ENCODE measurements at places on chromosomes 1 and 21.

DNA sequence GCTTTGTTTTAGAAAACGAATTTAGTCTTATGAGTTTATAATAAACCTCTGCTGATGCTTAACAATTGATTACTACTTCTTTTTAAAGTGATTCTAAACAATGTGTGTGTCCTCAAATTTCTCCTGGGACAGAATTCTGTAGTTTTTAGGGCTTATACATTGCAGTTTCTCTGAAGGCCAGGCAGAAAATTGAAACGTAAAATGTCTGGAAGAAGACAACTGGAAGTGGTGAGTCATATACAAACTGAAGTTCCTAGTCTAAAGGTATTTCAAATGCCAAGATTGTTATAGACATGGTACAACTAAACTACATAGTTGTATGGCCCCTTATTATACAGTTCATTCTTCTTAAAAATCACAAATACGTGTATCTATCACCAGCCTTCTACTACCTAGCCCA is 30.5 kb upstream of the RC3H1 start:
- H3K4me1 ChIP-seq: no peaks in the 10 kb centered on the region
- no peak overlapping the region for H3K4me3 ChIP-seq
- DNase-seq: no peak
- H3K27ac ChIP-seq: no peak overlapping the region
- no peaks in the 10 kb centered on the region for H3K27me3 ChIP-seq

DNA sequence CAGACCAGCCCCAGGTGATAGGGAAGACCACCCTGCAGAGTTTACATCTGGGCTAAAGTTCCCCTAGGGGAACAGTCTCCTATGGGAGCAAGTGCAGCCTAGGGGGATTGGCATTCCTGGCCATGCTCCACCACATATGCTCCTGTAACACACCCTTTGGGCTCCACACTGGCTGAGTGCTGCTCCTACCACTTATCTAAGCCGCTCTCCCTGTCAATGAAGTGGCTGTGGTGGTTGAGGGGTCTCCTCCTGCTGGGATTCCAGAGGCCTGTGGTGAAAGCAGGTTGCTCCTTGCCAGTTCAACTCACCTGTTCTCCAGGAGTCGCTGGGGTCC is 51.1 kb downstream of the COL24A1 start:
- no peak for DNase-seq
- no peaks in the 10 kb centered on the region for H3K4me1 ChIP-seq
- H3K4me3 ChIP-seq: no peak overlapping the region

DNA sequence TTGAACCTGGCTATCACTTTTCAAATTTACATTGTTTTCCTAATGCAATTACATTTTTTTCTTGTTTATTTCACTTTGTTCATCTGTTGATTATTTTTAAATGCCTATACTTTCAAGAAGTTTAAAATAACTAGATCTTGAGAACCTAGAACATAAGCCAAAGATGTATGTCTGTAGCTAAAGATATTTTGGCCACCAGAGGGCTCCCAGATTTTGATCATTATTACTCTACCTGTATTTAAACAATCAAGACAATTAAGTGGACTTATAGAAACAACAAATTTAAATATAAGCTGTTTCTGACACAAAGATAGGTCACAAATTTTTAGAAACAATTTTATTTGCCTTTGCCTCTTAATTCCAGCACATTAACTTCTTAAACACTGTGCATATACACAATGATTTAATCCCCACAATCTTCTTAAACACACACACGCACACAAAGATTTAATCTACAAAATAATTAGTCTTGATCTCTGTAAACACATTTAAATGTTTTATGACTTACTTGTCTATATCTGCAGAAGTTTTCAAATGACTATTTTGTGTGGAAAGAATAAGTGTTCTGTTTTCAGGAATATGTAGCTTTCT is 380.0 kb downstream of the DSCAM start:
- peak; percentile 74 for DNase-seq
- no peaks in the 10 kb centered on the region for H3K36me3 ChIP-seq
- H3K27me3 ChIP-seq: no peaks in the 10 kb centered on the region
- no peak overlapping the region for H3K27ac ChIP-seq

- H3K36me3 ChIP-seq: no peaks in the 10 kb centered on the region
- DNase-seq: no peak
- H3K4me1 ChIP-seq: peaks cover 10% of the 10 kb centered on the region
- H3K27ac ChIP-seq: no peak overlapping the region
Observed at GRCh38 chr1:12640237-12640957, 3.5 kb upstream of the AADACL4 start.

GRCh38 chr1:192151176-192151575 is 7.1 kb upstream of the RGS18 start:
- no peak overlapping the region for H3K27ac ChIP-seq
- no peaks in the 10 kb centered on the region for H3K36me3 ChIP-seq
- H3K4me3 ChIP-seq: no peak overlapping the region
- peak; percentile 23 for DNase-seq
- no peaks in the 10 kb centered on the region for H3K27me3 ChIP-seq

GRCh38 chr1:25564777-25565574 is 21.6 kb downstream of the LDLRAP1 start:
- H3K36me3 ChIP-seq: no peaks in the 10 kb centered on the region
- H3K27ac ChIP-seq: no peak overlapping the region
- H3K4me1 ChIP-seq: peaks cover 26% of the 10 kb centered on the region
- no peak for DNase-seq
- no peak overlapping the region for H3K4me3 ChIP-seq

GRCh38 chr1:151981178-151981525 is 12.5 kb downstream of the S100A10 start:
- H3K4me1 ChIP-seq: peaks cover 5% of the 10 kb centered on the region
- H3K36me3 ChIP-seq: peaks cover 6% of the 10 kb centered on the region
- H3K27me3 ChIP-seq: no peaks in the 10 kb centered on the region
- no peak overlapping the region for H3K4me3 ChIP-seq

- no peaks in the 10 kb centered on the region for H3K36me3 ChIP-seq
- no peak overlapping the region for H3K27ac ChIP-seq
Observed at GRCh38 chr1:244076740-244077139, 25.7 kb downstream of the ZBTB18 start.

- H3K4me1 ChIP-seq: no peaks in the 10 kb centered on the region
- H3K4me3 ChIP-seq: no peak overlapping the region
- no peak for DNase-seq
- no peaks in the 10 kb centered on the region for H3K27me3 ChIP-seq
- no peaks in the 10 kb centered on the region for H3K36me3 ChIP-seq
Observed at GRCh38 chr21:45857761-45858160, 123.8 kb upstream of the COL6A1 start.

DNA sequence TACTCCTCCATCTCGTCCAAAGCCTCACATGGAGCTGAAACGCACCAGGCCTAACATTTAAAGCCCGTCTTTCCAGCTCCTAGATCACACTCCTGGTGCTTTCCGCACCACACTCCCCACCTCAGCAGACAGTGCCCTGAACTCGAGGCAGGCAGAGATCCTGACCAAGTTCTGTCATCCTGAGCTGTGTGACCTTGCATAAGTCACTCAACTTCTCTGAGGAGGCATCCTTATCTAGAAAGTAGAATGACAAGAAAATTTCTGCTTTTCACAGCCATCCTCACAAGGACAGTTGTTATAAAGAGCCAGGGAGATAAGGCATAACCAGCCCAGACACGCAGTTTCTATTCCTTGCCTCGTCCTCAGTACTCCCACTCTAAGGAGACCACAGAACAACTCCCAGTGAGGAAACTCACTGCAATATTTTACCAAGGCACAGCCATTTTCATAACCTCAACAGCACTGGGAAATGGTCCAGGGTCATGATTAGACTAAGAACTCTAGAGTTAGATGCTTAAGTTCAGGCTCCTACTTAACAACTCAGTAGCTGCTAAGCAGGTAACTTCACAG is 3.1 kb downstream of the LRP8 start:
- H3K27ac ChIP-seq: no peak overlapping the region
- H3K4me3 ChIP-seq: no peak overlapping the region
- no peaks in the 10 kb centered on the region for H3K36me3 ChIP-seq
- H3K27me3 ChIP-seq: peaks cover 4% of the 10 kb centered on the region
- no peak for DNase-seq

GRCh38 chr1:54239035-54239383 is 39.0 kb downstream of the MRPL37 start:
- no peaks in the 10 kb centered on the region for H3K4me1 ChIP-seq
- no peak overlapping the region for H3K4me3 ChIP-seq
- H3K27ac ChIP-seq: no peak overlapping the region
- H3K27me3 ChIP-seq: no peaks in the 10 kb centered on the region
- DNase-seq: no peak
- H3K36me3 ChIP-seq: peaks cover 56% of the 10 kb centered on the region

GRCh38 chr1:47582891-47583608 is 145.2 kb downstream of the FOXD2 start:
- DNase-seq: no peak
- peak overlapping the region; percentile 42 for H3K27ac ChIP-seq
- H3K4me1 ChIP-seq: peaks cover 4% of the 10 kb centered on the region
- H3K27me3 ChIP-seq: no peaks in the 10 kb centered on the region
- no peak overlapping the region for H3K4me3 ChIP-seq

- H3K27ac ChIP-seq: no peak overlapping the region
- no peaks in the 10 kb centered on the region for H3K36me3 ChIP-seq
- H3K4me3 ChIP-seq: no peak overlapping the region
- no peak for DNase-seq
- H3K27me3 ChIP-seq: peaks cover 31% of the 10 kb centered on the region
- peaks cover 5% of the 10 kb centered on the region for H3K4me1 ChIP-seq
Observed at GRCh38 chr1:34928066-34928696, 1.3 kb downstream of the DLGAP3 start.

DNA sequence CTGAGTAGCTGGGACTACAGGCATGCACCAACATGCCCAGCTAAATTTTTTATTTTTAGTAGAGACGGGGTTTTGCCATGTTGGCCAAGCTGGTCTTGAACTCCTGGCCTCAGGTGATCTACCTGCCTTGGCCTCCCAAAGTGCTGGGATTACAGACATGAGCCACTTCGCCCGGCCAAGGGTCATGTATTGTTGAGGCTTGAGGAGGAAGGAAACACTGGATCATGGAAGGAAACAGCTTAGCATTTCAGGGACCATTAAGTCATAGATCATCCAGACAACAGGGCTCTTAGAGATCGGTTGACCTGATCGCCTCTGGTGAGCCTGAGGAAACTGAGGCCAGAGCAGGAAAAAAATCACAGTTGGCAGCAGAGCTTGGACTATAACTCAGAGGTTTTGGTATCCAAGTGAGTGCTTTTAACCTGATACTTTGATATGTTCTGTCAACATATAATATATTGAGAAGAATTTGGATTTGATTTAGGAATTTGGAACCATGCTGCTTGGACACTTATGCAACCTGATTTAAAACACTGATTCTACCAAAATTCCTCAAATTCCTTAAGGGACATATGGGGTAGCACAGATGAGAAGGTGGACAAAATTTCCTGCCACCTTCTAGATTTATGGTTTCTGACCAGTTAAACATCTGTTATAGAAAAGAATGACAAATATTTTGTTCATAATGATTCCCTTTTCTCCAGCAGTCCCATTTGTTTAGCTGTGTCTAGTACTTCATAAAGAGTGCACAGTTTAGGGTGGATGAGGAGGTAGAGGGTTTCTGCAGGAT is 13.1 kb upstream of the BMP8A start:
- no peaks in the 10 kb centered on the region for H3K27me3 ChIP-seq
- no peak for DNase-seq
- H3K4me3 ChIP-seq: no peak overlapping the region
- H3K36me3 ChIP-seq: peaks cover 22% of the 10 kb centered on the region
- no peaks in the 10 kb centered on the region for H3K4me1 ChIP-seq

- DNase-seq: peak; percentile 93
- no peaks in the 10 kb centered on the region for H3K36me3 ChIP-seq
- no peak overlapping the region for H3K4me3 ChIP-seq
- peaks cover 10% of the 10 kb centered on the region for H3K4me1 ChIP-seq
- no peak overlapping the region for H3K27ac ChIP-seq
- no peaks in the 10 kb centered on the region for H3K27me3 ChIP-seq
Observed at GRCh38 chr1:247453245-247453644, 4.7 kb downstream of the OR2B11 start.

- no peaks in the 10 kb centered on the region for H3K36me3 ChIP-seq
- no peak overlapping the region for H3K4me3 ChIP-seq
- DNase-seq: no peak
Observed at GRCh38 chr1:217191441-217191840, 439.4 kb downstream of the GPATCH2 start.

- no peak for DNase-seq
- H3K27ac ChIP-seq: no peak overlapping the region
- no peak overlapping the region for H3K4me3 ChIP-seq
- H3K36me3 ChIP-seq: no peaks in the 10 kb centered on the region
- H3K27me3 ChIP-seq: no peaks in the 10 kb centered on the region
Observed at GRCh38 chr1:115324649-115325420, 13.2 kb downstream of the NGF start.

DNA sequence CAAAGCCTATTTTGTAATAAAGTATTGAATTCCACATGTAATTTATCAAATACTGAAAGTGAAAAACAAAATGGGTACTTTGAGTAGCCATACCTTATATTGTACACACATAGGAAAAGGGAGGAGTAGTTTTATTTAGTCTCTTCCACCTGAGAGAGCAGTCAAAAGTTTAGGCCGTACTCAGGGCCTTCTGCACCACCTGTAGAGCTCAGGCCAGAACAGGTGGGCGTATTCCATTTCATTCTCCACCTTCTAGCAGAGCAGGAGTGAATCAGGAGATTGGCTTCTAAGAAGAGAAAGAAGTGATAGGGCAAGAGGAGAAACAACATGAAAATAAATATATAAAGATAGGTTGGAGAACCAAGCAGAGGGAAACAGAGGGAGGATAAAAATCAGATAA is 44.0 kb downstream of the TRAF5 start:
- H3K4me1 ChIP-seq: no peaks in the 10 kb centered on the region
- no peaks in the 10 kb centered on the region for H3K27me3 ChIP-seq
- no peak overlapping the region for H3K4me3 ChIP-seq
- H3K36me3 ChIP-seq: no peaks in the 10 kb centered on the region
- H3K27ac ChIP-seq: no peak overlapping the region
- DNase-seq: no peak

DNA sequence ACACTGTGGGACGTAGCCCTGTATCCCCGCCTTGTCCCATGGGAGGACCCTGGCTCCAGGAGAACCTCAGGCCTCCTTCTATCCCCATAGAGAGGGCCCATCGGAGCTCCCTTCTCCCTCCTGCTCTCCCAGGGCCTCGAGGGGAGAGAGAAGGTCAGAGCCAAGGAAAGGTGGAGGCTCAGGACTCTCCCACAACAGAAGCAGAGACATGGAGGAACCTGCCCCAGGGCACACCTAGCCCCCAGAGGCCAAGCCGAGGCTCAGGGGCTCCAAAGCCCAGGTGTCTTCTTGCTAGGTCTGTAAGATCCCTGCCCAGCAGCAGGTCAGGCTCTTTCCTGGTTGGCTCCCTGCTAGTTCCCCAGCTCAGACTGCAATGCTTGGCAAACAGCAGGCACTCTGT is 34.4 kb upstream of the ARF1 start:
- no peak overlapping the region for H3K27ac ChIP-seq
- H3K4me1 ChIP-seq: no peaks in the 10 kb centered on the region
- H3K36me3 ChIP-seq: no peaks in the 10 kb centered on the region
- DNase-seq: no peak
- peaks cover 5% of the 10 kb centered on the region for H3K27me3 ChIP-seq

- no peak overlapping the region for H3K4me3 ChIP-seq
- peaks cover 21% of the 10 kb centered on the region for H3K4me1 ChIP-seq
- H3K27me3 ChIP-seq: no peaks in the 10 kb centered on the region
- H3K27ac ChIP-seq: no peak overlapping the region
- DNase-seq: no peak
Observed at GRCh38 chr1:25821630-25822091, 1.9 kb downstream of the MTFR1L start.

All from trophoblast cell (in vitro differentiated cells and primary cell).